CD8-positive, alpha-beta memory T cell (primary cell): ENCODE measurements at places on chromosomes 4 and X. TPM values are rescaled to one million over a fixed set of nuclear protein-coding genes. Genes with fewer than 3 reads are reported as not detected.

DNA sequence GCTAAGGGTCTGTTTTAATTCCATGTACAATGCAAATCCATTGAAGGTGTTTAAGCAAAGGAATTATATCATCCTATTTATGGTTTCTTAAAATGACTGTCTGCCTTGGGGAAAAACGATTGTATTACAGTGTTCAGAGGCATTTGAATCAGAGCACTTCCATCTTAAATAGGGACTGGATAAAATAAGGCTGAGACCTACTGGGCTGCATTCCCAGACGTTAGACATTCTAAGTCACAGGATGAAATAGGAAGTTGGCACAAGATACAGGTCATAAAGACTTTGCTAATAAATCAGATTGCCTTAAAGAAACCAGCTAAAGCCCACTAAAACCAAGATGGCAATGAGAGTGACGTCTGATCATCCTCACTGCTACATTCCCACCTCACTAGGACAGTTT lies 1167.2 kb upstream of the PABPC4L start:
- no peak overlapping the region for H3K4me3 ChIP-seq
- no peaks in the 10 kb centered on the region for H3K36me3 ChIP-seq
- H3K27ac ChIP-seq = no peak overlapping the region
- no peaks in the 10 kb centered on the region for H3K4me1 ChIP-seq
- DNase-seq = no peak
- H3K27me3 ChIP-seq = no peaks in the 10 kb centered on the region

The ART3 gene
- total RNA-seq = not detected

- H3K4me1 ChIP-seq = peaks cover 10% of the 10 kb centered on the region
- DNase-seq = no peak
- H3K27ac ChIP-seq = no peak overlapping the region
These were observed 22.4 kb downstream of the GAB1 start for GRCh38 chr4:143358923-143359643.

GRCh38 chrX:54042609-54043021 lies 1.7 kb downstream of the PHF8 start:
- H3K4me1 ChIP-seq = peaks cover 13% of the 10 kb centered on the region
- no peak overlapping the region for H3K4me3 ChIP-seq
- no peaks in the 10 kb centered on the region for H3K36me3 ChIP-seq
- peak; percentile 23 for DNase-seq
- H3K27ac ChIP-seq = no peak overlapping the region

The CXCL11 gene
- total RNA-seq = 0.18 TPM

The AWAT2 gene
- total RNA-seq = not detected

The ZNF827 gene
- total RNA-seq = 32.2 TPM

- DNase-seq = no peak
- H3K4me3 ChIP-seq = no peak overlapping the region
- no peaks in the 10 kb centered on the region for H3K27me3 ChIP-seq
- no peaks in the 10 kb centered on the region for H3K36me3 ChIP-seq
- H3K27ac ChIP-seq = no peak overlapping the region
These were observed 42.2 kb downstream of the PPM1K start for GRCh38 chr4:88242144-88242543.

The STPG2 gene
- not detected for total RNA-seq

The TLL1 gene
- not detected for total RNA-seq

- H3K27ac ChIP-seq = no peak overlapping the region
- no peak overlapping the region for H3K4me3 ChIP-seq
- H3K27me3 ChIP-seq = no peaks in the 10 kb centered on the region
These were observed 13.9 kb downstream of the TMEM165 start for GRCh38 chr4:55409468-55410171.

- no peaks in the 10 kb centered on the region for H3K36me3 ChIP-seq
- no peak overlapping the region for H3K27ac ChIP-seq
- H3K4me3 ChIP-seq = no peak overlapping the region
- no peak for DNase-seq
These were observed 29.4 kb upstream of the GABRA3 start for GRCh38 chrX:152480269-152481212.

The AFP gene
- total RNA-seq = not detected

- H3K36me3 ChIP-seq = no peaks in the 10 kb centered on the region
- DNase-seq = no peak
- no peaks in the 10 kb centered on the region for H3K27me3 ChIP-seq
These were observed 15.9 kb upstream of the COX7B2 start for GRCh38 chr4:46924789-46925529.

The CTBP1 gene
- 149 TPM for total RNA-seq

The TCEAL1 gene
- 7.9 TPM for total RNA-seq

The CENPE gene
- total RNA-seq = 22.9 TPM

DNA sequence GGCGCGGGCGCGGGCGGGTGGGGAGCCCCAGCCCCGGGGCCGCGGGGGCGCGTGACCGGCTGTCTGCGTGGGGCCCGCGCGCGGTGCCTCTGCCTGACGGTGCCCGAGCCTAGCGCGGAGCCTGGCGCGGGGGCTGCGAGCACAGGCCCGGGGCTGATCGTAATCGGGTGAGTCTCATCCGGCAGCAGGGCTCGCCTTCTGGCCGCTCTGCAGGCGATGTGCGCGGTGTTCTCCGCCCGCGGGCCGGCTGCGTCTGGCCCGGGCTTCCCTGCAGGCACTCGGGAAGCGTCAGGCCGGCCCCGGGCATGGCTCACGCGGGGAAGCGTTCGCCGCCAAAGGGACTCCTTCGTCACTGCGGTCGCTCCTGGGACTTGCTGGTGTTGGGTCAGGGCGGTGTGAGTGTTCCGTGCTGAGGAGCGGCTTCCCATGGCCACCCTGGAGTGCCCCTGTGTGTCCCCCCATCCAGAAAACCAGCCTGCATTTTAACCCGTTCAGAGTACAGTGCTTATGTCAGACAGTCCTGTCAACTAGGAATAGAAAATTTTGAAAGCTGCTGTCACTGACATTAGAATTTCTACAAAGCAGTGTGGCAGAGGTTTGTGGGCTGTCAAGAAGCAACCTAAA lies 40.6 kb downstream of the FAM149A start:
- H3K27me3 ChIP-seq = peaks cover 14% of the 10 kb centered on the region
- no peaks in the 10 kb centered on the region for H3K36me3 ChIP-seq
- no peak for DNase-seq
- no peak overlapping the region for H3K27ac ChIP-seq
- H3K4me3 ChIP-seq = no peak overlapping the region

GRCh38 chrX:123230798-123231197 lies 46.7 kb downstream of the GRIA3 start:
- no peaks in the 10 kb centered on the region for H3K27me3 ChIP-seq
- no peak overlapping the region for H3K27ac ChIP-seq
- no peaks in the 10 kb centered on the region for H3K4me1 ChIP-seq
- no peaks in the 10 kb centered on the region for H3K36me3 ChIP-seq
- no peak overlapping the region for H3K4me3 ChIP-seq

DNA sequence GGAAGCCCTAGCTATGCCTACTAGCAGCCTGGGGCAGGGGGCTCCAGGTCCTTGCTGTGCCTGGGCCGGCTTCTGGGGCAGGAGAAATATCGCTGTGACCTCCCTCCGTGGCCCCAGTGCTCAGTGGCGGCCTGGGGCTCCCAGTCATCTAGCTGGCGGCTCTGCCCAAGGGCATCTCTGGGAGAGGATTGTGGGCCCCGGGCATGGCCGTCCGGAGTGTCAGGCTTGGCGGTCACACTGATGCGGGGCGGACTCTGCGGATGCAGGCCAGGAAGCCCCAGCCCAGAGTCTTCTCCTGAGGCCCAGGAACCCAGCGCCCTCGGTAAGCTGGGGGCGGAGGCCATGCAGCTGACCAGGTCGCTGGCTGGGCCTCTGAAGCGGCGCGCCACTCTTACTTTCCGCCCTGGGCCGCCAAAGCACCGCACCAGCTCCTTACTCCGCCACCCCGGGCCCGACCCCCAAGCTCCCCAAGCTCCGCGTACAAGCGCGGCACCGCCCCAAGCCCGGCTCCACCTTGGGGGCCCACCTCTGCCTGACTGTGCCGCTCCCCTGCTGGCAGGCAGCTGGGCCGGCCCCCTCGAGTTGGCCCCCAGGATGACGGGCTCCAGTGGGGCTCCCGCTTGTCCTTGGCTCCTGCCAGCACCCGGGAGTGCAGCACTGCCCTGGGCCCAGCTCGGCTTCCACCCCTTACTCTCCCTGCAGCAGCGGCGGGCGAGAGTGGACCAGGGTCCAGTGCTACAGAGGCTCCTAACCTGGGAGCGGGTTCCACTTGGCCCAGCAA lies 720.0 kb downstream of the PCDH18 start:
- H3K4me1 ChIP-seq = no peaks in the 10 kb centered on the region
- no peaks in the 10 kb centered on the region for H3K36me3 ChIP-seq
- no peak overlapping the region for H3K4me3 ChIP-seq
- DNase-seq = no peak
- no peak overlapping the region for H3K27ac ChIP-seq

The AGTR2 gene
- not detected for total RNA-seq

- no peaks in the 10 kb centered on the region for H3K4me1 ChIP-seq
- DNase-seq = no peak
- H3K4me3 ChIP-seq = no peak overlapping the region
- no peaks in the 10 kb centered on the region for H3K36me3 ChIP-seq
These were observed 268.5 kb downstream of the ARAP2 start for GRCh38 chr4:35975617-35976355.
